ENCODE measurements at places on chromosomes 7 and 10.

- no peak for DNase-seq
These were observed 341.9 kb downstream of the LRMDA start for GRCh38 chr10:75773231-75773780.

- DNase-seq: no peak
These were observed 13.7 kb upstream of the CCNY start for GRCh38 chr10:35322636-35323035.

DNA sequence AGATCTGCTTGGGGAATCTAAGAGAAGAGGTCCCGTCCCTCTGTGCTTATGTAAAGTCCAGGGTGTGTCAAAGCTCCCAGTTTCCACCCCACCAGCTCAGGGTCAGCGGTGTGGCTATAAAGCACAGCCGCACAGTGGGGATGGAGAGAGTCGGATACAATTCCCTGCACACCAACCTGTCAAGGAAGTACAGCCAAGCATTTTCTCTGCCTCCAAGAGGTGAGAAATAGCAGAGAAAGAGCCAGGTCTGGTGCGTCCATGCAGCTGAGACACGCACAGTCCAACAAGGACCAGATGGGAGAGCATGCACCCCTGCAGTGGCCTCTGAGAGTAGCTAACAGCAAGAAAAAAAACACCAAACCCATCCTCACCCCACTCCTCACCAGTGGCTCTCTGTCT is 61.3 kb upstream of the WAC start:
- DNase-seq: no peak

DNA sequence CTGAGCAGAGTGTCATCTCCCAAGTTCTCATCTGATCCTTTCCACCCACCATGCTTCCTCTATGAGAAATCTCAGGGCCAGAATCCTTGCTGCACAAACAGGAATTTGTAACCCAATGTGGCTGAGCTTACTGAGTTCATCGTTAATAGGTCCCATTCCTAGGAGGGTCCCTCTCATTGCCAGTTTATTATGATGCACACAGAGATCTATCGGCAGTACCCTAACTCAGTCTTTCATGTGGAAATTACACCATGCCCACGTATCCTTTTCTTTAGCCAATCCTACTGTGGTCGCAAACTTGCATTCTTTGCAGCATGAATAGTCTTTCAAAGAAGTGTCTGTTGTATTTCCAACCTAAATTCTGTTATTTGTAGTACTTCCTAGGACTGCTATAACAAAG is 12.1 kb downstream of the TMEM236 start:
- DNase-seq: no peak

- no peak for DNase-seq
These were observed 5.5 kb downstream of the FOXL3 start for GRCh38 chr7:295155-296154.

DNA sequence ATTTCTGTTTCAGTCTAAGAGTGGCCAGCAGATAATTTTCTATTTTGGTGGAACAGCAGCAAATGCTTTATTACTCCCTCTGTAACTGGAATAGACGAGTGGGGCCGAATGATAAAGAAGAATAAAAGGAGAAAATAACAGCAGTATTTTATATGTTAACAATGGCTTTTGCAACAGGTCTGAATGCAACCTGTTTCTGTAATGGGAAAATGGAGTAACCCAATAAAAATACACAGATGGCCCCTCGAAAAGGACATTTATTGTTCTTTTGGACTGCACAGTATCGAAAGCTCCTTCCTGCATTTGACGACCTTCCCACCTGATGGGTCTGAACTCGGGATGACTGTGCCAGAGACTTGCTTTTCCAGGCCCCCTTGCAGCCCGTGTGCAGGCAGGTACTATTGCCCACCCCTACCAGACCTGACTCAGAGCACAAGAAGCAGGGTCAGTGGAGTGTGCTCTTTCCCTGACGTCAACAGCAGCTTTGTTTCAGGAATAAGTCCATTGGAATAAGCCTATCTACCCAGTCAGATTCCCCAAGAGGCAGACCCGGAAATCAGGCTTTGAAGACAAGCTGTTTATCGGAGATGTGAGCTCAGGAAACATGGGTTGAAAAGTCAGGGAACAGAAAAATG is 306.5 kb upstream of the NEBL start:
- DNase-seq: no peak

- DNase-seq: no peak
These were observed 21.6 kb downstream of the RBM48 start for GRCh38 chr7:92550194-92550593.

- DNase-seq: no peak
These were observed 5.8 kb downstream of the TWIST1 start for GRCh38 chr7:19111474-19112273.

DNA sequence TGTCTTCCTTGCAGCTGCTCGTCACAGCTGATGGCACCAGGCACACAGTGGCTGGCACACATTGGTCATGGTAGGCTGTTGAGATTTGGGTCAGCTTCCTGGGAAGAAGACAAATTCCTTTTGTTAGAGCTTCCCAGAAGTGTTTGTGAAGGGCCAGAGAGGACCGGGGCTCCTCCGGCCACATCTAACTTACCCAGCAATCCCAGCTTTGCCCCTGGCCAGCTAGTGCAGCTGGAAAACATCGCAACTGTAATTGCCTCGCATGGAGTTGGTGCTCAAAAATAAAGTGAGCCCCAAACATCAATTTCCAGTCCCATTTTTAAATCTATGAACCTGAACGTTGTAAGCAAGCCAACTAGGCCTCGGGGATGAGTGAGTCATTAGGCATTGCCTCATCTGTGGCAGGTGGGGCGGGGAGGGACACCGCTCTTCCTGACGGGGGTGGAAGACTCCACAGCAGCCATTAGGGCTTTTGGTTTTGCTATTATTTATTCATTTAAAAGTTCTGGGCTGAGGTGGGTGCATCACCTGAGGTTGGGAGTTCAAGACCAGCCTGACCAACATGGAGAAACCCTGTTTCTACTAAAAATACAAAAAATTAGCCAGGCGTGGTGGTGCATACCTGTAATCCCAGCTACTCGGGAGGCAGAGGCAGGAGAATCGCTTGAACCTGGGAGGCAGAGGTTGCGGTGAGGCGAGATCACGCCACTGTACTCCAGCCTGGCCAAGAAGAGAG is 12.4 kb downstream of the CPA5 start:
- no peak for DNase-seq

- DNase-seq: no peak
These were observed 3.6 kb upstream of the TBC1D12 start for GRCh38 chr10:94398762-94399161.

GRCh38 chr7:65453341-65454030 is 79.8 kb downstream of the ZNF92 start:
- no peak for DNase-seq

- no peak for DNase-seq
These were observed 398.5 kb downstream of the PCDH15 start for GRCh38 chr10:54402576-54402975.

DNA sequence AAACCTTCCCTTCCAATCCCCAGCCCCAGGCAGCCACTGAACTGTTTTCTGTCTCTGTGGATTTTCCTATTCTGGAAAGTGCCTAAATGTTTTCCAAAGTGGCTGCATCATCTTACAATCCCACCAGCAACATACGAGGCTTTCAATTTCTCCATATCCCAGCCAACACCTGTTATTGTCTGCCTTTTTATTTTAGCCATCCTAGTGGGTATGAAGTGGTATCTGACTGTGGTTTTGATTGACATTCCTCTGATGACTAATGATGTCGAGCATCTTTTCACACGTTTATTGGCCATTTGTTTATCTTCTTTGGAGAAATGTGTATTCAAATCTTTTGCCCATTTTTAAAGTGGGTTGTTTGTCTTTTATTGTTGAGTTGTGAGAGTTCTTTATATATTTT is 6.2 kb upstream of the SMC3 start:
- no peak for DNase-seq

GRCh38 chr7:106518967-106519366 is 142.0 kb downstream of the CCDC71L start:
- DNase-seq: no peak

- DNase-seq: no peak
These were observed 3.2 kb downstream of the UBE2H start for GRCh38 chr7:129949292-129950133.

- DNase-seq: no peak
These were observed 205.2 kb downstream of the KLF6 start for GRCh38 chr10:3579845-3580244.

- no peak for DNase-seq
These were observed 731.8 kb downstream of the PHTF2 start for GRCh38 chr7:78530351-78530750.

DNA sequence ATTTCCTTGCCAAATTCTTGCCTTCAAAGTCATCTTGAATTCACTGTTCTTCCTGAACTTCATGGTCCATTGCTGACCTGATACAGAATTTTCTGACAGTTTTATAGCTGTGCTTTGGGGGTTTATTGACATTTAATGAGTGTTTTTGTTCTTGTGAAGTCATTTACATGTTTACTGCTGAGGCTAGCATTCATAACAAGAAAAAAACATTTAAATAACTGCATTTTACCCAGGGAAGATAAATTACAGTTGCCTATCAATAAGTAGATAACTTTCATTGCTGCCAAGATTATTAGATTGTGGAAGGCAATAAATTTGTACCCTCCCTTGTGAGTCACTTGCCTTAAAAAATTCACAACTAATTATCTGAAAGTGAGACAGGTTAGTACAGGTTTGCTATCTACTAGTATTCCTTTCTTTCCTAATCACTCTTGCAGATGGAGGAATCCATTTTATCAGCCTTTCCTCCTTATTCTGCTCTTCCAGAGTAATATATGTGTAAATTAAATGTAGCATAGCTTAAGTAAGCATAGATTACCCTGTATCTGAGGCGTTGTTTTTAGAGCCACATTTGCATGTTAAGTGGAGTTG is 178.4 kb downstream of the EXOC4 start:
- no peak for DNase-seq

Data from hematopoietic multipotent progenitor cell treated with erythropoietin and hydrocortisone succinate and interleukin-3 and kit ligand, for 15 days (in vitro differentiated cells).